ENCODE measurements at places on chromosomes 12 and 14.

- DNase-seq = peak; percentile 72
These were observed 28.2 kb downstream of the TRAF3 start for GRCh38 chr14:102805371-102805891.

GRCh38 chr12:86659985-86660384 lies 403.8 kb upstream of the MGAT4C start:
- no peak for DNase-seq

- no peak for DNase-seq
These were observed 304.1 kb downstream of the ITPR2 start for GRCh38 chr12:26528943-26529342.

- no peak for DNase-seq
These were observed 13.6 kb downstream of the ARHGAP5 start for GRCh38 chr14:32090686-32091085.

- no peak for DNase-seq
These were observed 664.6 kb upstream of the FOXG1 start for GRCh38 chr14:28102001-28102400.

DNA sequence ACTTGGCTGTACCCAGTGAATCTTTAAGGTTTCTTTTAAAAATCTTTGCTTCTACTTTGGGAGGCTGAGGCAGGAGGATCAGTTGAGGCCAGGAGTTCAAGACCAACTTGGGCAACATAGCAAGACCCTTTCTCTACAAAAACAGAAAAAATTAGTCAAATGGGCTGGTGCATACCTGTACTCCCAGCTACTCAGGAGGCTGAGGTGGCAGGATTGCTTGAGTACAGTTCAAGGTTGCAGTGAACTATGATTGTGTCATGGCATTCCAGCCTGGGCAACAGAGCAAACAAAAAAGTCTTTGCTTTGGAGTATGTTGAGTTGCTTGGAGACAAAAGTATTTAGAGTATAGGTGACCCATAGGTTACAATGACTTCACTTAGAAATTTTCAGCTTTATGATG lies 6.2 kb upstream of the DDX55 start:
- DNase-seq = no peak

DNA sequence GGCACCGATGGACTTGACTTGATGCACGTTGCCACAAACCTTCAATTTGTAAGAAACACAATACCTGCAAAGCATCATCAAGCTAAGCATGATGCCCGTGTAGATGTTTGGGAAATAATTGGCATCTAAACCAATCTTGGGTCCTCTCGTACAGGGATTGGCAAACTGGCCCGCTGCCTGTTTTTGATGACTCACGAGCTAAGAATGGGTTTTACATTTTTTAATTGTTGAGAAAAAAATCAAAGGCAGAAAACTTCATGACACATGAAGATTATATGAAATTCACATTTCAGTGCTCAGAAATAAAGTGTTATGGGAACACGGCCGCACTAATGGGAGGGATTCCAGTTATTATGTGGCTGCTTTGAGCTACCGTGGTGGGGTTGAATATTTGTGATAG lies 10.9 kb downstream of the MTA1 start:
- DNase-seq = no peak

DNA sequence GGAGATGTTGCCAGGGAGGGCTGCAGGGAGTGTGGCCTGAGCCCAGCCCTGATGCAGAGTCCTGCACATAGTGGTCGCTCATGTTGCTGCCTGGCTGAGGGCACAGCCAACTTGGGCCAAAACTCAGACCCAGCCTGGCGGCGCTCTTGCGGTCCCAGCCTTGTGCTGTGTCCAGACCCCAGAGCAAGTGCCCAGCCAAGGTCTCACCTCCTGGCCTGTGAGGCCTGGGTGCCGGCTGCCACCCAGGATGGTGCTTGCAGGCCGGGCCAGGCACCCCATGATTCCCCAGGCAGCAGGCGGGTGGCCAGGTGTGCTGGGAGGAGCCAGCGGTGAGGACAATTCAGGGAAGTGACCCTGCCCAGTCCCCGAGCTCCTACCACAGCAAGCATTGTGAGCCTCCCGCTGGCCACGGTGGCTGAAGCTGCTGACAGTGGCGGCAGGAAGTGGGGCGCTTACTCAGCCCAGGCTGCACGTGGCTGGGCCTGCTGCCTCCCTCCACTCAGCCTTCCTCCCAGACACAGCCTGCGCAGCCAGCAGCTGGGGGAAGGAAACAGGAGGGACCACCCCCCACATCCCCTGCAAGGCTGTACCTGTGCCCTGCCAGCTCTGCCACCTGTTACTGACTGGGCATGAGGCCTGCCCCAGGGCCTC lies 17.7 kb upstream of the PGF start:
- DNase-seq = no peak

DNA sequence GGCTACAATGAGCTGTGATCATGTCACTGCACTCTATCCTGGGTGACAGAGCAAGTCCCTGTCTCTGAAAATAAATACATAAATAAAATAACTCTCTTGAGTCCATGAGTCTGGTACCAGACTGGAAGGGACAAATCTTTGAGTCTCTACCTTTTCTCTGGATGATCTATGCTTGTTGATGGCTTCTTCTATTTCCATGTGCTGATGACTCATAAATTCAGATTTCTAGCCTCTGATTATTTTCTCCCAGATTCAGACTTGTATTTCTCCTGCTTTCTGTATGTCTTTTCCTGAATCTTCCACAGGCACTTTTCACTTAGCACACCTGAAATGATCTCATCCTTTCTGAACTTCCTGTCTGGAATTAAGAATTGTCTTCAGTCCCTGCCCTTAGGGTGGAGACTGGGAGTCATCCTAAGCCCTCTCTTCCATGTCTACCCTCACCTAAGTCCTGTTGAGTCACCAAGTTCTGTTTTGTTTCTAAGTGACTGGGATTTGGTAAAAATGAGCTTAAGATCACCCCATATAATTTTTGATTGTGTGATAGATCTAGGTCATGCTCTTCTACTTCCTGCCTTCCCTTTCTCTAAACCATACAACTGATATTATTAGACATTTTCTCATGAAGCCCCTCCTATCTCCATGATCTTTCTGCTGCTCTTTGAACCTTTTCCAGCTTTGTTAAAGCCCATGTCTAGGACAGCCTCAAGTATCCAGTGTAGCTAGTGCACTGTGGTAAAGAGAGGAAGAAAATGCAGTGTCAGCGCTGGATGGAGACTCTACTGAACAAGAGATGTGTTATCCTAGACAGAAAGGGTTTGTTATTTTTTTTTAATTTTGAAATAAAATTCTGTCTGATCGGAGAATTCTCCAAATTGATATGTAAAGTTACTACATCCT lies 13.1 kb downstream of the AKAP6 start:
- DNase-seq = peak; percentile 39

DNA sequence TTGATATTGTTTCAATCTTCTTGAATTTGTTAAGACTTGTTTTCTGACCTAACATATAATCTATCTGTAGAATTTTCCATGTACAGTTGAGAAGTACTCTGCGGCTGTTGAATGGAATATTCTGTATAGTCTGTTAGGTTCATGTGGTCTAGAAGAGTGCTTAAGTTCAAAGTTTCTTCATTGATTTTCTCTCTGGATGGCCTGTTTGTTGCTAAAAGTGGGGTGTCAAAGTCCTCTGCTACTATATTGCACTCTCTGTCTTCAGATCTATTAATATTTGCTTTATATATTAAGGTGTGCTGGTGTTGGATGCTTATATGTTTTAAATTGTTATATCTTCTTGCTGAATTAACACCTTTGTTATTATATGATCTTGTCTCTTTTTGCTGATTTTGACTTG lies 290.9 kb upstream of the STXBP6 start:
- no peak for DNase-seq

DNA sequence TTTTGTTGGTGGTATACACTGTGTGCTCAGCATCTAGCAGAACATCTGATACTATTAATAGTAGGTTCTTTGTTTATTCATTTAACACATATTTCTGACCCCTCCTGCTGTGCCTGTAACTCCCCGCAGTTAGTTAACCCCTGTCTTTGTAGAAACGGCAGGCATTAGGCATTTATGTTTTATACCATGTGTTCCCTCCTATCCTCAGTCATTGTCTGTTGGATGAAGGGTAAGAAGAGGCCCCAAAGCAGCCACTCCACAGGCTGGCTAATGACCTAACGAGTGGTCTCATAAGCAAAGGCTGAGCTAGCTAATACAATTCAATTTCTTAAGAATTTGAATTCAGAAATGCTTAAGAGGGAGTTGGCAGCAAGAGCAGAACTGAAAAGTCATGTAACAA lies 170.8 kb downstream of the TMX1 start:
- no peak for DNase-seq

- DNase-seq = peak; percentile 62
These were observed 764 bp downstream of the DYNLL1 start for GRCh38 chr12:120496413-120497340.

DNA sequence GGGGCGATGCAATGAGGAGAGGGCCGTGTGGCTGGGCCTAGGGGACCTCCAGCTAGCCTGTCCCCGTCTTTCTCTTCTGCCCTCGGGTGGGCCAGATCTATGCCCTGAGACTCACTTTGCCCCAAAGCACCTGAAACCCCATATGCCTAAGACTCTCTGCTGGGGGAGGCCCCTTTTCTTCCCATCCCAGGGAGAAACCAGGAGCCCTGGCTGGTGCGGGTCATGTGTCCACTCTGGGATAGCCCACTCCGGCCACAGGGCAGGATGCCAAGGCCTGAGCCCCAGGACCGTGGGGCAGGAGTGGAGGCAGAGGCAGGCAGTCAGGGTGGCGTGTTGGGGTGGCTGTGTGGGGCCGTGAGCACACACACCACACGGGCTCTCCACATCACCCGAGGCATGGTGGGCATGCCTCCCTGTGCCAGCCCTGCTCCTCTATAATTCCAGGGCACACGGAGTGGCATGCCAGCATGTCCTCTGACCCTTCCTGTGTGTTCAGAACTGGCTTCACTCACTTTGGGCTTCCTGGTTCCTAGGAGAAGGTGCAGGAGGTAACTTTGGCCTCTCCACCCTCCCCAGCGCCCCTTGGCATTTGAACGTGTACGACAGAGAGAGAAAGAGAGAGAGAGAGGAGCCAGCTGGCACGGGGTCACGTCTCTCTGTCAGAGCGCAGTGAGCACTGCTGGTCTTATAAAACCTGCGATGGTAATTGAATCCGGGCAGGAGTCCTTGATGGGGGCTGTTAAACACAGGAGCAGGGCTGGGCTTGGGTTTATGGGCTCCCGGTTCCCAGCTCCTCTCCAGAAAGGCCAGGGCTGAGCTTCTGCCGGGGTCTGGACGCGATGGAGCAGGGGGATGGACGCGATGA lies 144.2 kb downstream of the KIF26A start:
- no peak for DNase-seq

GRCh38 chr14:74649167-74649566 lies 37.1 kb upstream of the LTBP2 start:
- DNase-seq = peak; percentile 31

- DNase-seq = no peak
These were observed 146.6 kb downstream of the ASCL4 start for GRCh38 chr12:107921062-107921461.

DNA sequence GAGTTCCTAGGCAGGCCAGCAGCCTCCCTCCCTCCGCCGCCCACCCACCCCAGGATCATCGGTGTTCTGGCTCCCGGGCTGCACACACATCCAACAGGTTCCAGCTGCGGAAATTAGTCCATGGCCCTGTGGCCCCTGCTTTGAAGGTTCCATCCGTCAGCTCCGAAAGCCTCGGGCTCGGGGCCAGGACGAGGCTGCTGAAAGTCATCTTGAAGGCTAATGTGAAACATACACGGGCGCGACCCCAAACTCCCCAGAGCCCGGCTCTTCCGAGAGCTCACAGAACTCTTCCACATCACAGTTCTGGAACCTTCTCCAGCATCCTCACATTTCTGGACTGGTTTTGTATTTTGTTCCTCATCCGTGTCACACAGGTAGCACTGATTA lies 19.8 kb downstream of the KDM2B start:
- no peak for DNase-seq

DNA sequence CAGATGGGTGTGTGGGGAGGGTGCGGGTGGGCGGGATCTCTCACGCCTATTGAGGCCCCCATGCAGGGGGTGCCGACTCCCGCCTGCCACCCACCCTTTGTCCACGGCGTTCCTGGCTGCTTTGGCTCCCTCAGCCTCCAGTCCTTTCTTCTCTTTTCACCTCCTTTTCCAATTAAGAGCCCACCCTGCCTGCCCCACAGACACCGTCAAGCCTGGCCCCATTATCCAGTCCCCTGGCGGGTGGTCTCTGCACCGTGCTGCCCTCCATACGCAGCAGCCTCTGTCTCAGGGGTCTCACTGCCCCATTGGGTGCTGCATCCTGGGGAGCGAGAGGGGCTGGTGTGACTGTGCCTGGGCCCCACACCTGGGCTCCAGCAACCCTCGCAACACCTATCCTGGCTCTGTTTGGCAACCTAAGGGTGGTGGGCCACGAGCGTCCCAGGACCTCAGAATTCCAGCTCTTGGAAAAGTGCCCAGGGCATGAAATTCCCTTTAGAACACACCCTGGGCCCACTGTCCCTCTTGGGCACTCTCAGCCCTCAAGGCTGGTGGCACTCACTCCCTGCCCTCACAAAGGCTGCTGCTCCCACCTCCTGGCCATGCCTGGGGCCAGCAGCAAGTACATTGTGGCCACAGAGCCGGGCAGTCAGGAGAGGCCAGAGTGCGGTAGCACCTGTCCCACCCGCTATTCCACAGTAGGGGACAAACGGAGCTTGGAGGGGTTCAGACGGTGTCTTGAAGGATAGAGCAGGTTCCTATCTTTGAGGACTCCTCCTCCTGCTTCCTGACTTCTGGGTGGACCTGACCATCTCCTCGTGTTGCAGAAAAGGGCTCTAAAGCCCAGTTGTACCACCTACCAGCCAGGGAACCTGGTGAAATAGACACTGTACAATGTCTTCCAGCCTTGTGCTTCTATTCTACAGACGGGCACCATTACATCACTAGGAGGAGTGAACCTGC lies 114.1 kb downstream of the KIF26A start:
- DNase-seq = no peak

GRCh38 chr12:15540469-15540872 lies 218.2 kb downstream of the PTPRO start:
- no peak for DNase-seq

DNA sequence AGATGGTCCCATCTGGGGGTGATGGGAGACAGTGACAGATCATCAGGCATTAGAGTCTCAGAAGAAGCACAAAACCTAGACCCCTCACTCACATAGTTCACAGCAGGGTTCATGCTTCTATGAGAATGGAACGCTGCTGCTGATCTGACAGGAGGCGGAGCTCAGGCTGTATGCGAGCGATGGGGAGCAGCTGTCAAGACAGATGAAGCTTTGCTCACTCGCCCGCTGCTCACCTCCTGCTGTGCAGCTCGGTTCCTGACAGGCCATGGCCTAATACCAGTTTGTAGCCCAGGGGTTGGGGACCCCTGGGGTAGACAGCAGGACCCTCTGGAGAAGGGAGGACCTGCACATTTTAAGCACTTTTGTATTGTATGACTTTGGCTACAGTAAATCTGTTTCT lies 111.2 kb downstream of the LGMN start:
- peak; percentile 75 for DNase-seq

- DNase-seq = no peak
These were observed 145.2 kb upstream of the BTG1 start for GRCh38 chr12:92290886-92291285.

- DNase-seq = no peak
These were observed 45.9 kb downstream of the DIP2B start for GRCh38 chr12:50550530-50551223.

- peak; percentile 77 for DNase-seq
These were observed 105.9 kb downstream of the RBM19 start for GRCh38 chr12:113860059-113860820.

GRCh38 chr14:95664546-95664945 lies 21.7 kb upstream of the TCL1B start:
- no peak for DNase-seq
